ENCODE measurements at places on chromosomes 7 and 10.

DNA sequence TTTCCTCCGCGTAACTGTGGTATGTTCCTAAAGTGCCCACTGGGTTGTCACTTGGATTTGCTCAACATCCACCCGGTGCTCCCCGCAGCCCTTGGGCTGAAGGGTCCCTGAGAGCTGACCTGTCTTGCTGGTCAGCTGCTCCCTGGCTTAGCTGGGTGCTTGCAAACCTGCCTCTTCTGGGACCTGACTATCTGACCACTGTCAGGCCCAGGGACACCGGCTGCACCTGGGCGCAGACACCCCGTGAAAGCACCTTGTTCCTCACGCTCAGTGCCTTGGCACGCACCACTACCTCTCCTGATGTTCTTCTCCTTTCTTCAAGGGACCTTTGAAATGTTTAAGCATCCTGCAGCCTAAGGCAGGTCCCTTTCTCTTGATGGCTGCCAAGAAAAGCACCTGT lies 26.6 kb upstream of the LARP4B start:
- no peak for DNase-seq

DNA sequence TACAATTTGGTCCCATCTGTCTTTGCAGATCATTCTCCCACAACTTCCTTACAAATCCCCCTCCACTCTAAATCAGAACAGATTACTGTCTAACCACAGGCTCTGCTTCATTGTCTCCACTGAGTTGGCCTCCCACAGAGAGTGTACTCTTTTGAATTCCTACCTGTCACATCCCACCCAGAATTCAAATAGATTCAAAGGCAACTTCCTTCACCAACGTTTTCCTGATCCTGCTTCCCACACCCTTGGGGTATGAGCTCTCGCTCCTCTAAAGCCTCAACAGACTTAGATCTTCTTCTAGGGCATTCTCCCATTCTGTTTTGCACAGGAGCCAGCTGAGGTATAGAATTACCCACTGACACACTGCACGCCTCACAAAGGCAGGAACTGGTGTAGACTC lies 197.8 kb upstream of the CDCA7L start:
- DNase-seq: no peak

- no peak for DNase-seq
These were observed 113.8 kb upstream of the ADO start for GRCh38 chr10:62690703-62691102.

DNA sequence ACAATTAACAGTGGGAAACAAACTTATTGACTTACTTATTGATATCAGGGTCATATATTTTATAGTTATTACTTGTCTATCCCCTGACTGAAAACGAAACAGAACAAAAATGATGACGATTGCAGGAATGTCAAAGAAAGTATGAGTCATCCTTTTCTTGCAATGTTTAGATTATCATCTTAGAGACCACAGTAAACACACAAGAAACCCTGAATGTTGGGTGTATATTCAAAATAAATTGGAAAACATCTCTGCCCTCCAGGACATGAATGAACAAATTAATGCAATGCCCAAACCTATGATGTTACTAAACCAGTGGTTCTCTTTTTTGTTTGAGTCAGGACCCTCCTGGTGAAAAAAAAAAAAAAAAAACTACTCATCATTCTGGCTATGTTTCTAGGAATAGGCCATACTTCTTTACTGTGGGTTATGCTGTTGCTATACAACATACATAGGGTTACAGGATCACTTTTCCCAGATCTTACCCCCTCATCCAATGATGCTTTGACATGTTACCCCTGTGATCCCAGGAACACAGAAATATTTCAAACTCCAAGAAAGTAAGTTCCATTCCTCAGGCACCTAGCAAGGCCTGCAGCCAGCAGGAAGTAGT lies 623.4 kb upstream of the IGFBP3 start:
- no peak for DNase-seq

DNA sequence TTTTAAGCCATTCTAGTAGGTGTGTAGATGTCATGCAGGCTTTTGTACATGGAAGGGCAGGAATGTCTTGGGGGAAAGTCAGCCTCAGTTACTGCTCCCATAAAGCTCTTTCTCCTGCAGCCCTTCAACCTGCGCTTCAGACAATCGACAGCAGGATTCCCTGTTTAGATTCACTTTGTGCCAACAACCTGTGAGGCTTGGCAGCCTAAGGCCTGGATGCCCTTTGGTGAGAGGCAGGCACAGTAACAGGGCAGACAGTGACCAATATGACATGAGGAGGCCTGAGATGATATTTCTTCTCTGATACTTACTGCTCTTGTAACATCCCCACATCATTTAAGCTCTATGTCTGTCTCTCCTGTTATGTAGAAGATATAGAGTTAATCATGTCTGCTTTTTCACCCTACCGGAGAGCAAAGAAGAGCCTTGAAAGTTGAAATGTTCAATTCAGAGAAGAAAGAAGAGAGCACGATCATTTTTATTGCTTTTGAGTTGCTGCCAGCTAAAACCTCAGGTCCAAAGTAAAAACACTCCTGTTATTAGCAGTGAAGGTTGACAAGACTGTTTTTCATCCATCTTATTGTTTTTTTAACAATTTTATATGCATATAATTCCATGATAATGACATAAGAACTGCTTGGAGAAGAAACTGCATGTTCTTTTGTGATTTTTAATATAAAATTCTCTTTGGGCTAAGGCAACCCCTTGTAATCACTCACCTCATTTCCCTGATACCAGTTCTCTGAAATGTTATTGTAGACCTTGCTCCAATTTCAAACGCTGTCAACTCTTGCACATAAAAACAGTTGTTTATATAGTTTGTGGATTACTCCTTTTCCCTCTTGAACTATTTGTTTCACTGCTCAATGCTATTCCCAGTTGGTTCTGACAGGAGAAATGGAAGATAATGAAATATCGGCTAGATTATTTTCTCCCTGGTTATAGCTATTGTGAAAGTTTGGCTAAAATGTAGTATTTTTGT lies 140.9 kb downstream of the GALNT17 start:
- no peak for DNase-seq

All from right lung (tissue), 10 donors.